ENCODE measurements at places on chromosomes 4 and X. TPM values are rescaled to one million over a fixed set of nuclear protein-coding genes. Genes with fewer than 3 reads are reported as not detected.

GRCh38 chr4:55807556-55807955, 12.0 kb upstream of the EXOC1L start:
- H3K36me3 ChIP-seq: no peaks in the 10 kb centered on the region
- no peaks in the 10 kb centered on the region for H3K4me1 ChIP-seq
- H3K27me3 ChIP-seq: no peaks in the 10 kb centered on the region
- no peak for ATAC-seq
- no peak overlapping the region for H3K27ac ChIP-seq
- no peak overlapping the region for H3K4me3 ChIP-seq

GRCh38 chrX:119087121-119087520, 14.3 kb downstream of the CT47C1 start:
- no peaks in the 10 kb centered on the region for H3K36me3 ChIP-seq
- no peak overlapping the region for H3K27ac ChIP-seq
- no peaks in the 10 kb centered on the region for H3K4me1 ChIP-seq
- H3K4me3 ChIP-seq: no peak overlapping the region

DNA sequence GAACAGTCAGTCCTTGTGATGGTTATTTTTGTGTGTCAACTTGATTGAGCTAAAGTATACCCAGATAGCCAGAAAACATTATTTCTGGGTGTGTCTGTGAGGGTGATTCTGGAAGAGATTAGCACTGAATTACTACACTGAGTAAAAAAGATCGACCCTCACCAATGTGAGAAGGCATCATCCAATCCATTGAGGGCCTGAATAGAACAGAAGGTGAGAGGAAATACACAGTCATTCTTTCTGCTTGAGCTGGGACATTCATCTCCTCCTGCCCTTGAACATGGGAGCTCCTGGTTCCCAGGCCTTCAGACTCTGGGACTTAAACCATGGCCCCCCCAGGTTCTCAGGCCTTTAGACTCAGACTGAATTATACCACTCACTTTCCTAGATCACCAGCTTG, 22.3 kb downstream of the INPP4B start:
- H3K4me1 ChIP-seq: no peaks in the 10 kb centered on the region
- no peak overlapping the region for H3K4me3 ChIP-seq
- H3K36me3 ChIP-seq: no peaks in the 10 kb centered on the region

PCDH10 gene
- 13.5 TPM for total RNA-seq

- H3K36me3 ChIP-seq: no peaks in the 10 kb centered on the region
- no peak overlapping the region for H3K4me3 ChIP-seq
- H3K4me1 ChIP-seq: no peaks in the 10 kb centered on the region
- no peak overlapping the region for H3K27ac ChIP-seq
Measured at GRCh38 chr4:140707325-140707724, 48.9 kb downstream of the TBC1D9 start.

DNA sequence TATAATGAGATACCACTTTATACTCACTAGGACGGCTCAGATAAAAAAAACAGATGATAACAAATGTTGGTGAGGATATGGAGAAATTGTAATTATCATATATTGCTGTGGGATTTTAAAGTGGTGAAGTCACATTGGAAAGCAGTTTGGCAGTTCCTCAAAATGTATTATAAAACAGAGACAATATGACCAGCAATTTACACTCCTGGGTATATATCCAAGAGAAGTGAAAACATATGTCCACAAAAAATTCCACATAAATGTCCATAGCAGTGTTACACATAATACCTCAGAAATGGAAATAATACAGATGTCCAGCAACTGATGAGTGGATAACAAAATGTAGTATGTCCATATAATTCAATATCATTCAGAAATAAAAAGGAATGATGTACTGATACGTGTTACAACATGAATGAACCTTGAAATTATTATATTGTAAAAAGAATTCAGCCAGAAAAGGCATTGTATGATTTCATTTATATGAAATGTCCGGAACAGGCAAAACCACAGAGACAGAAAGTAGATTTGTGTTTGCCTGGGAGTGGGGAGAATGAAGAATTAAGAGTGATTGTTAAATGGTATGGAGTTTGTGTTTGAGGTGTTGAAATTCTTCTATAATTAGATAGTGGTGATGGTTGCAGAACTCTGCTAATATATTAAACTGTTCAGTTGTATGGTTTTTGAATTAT, 220.9 kb downstream of the SLC7A11 start:
- no peak overlapping the region for H3K4me3 ChIP-seq
- H3K27me3 ChIP-seq: no peaks in the 10 kb centered on the region
- no peaks in the 10 kb centered on the region for H3K36me3 ChIP-seq
- H3K27ac ChIP-seq: no peak overlapping the region
- H3K4me1 ChIP-seq: no peaks in the 10 kb centered on the region
- no peak for ATAC-seq

SSX2B gene
- total RNA-seq: not detected
